ENCODE measurements at places on chromosomes 2 and 18.

DNA sequence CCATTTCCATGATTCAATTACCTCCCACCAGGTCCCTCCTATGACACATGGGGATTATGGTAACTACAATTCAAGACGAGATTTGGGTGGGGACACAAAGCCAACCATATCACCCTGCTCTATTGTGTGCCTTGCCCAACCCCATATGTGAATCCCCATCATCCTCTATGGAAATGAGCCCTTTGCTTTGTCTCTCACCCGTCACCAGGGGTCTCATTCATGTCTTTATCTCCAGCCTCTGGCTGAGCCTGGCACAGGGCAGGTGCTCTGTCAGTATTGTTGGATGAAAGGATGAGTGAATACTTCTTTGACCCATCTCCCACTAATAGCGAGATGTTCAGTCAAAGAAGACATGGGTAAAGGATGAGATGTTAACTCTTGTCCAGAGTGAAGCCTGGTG lies 116.6 kb upstream of the LGALSL start:
- DNase-seq = no peak

DNA sequence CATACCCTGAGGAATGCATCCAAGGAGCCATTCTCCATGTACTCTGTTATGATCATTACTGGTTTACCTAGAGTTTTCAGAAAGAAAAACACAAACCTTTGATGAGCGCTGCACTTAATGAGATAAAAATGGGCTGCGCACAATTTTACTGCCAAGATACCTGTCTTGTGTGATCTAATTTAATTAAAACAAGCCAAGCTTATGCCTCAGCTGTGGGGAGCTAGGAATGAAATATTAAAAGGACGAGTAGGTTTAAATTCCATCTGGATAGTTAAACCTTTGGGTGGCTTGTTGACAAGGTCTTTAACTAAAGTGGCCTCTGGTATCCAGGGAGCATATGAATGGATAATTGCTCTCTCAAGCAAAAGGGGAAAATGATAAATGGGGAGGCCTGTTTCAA lies 135.0 kb downstream of the EPHA4 start:
- no peak for DNase-seq

DNA sequence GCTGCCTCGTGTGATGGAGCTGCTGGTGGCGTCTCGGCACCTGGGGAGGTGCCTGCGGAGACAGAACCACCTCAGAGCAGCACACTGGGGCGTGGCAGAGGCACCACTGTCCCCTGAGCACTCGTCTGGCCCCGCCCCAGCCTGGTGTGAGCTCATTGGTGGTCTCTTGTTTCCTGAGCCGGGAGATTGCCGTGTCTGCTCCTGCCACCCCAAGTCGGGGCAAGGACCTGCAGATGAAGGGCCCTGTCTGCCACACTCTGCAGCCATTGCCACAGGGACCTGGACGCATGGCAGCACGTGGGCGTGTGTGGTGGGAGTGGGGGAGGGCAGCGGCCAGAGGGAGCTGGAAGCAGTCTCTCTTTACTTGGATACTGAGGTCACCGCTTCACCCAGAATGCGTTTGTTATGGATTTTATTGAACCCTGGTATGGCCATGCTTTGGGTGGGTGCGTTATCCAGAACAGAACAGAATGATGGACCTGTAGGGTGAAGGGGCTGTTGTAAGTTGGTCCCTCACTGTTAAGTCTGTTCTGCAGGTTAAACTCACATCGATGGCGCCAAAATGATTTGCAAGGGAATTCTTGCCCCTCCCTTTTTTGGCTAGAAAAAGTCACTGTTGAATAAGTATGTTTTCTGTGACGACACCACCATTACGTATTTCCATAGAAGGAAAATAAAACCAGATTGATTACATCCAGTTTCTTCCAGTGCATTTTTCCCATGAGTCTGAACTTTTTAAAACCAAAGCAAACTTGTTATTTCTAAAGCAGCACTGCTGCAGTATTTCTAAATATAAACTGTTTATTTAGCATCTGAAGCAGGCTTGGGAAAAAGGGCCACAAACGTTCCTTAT lies 92.0 kb downstream of the USP40 start:
- no peak for DNase-seq

GRCh38 chr2:231356466-231356844 lies 39.1 kb upstream of the B3GNT7 start:
- no peak for DNase-seq
